ENCODE measurements at places on chromosomes 11 and 22.

DNA sequence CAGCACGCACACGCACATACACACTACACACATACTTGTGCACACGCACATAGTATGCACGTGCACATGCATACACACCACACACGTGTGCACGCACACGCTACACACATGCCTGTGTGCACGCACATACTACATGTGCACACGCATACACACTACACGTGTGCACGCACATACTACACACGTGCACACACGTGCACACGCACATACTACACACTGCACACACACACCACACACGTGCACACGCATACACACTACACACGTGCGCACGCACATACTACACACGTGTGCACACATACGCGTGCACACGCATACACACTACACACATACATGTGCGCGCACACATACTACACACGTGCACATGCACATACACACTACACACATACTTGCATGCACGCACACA lies 19.7 kb upstream of the ARHGAP8 start:
- DNase-seq: no peak

DNA sequence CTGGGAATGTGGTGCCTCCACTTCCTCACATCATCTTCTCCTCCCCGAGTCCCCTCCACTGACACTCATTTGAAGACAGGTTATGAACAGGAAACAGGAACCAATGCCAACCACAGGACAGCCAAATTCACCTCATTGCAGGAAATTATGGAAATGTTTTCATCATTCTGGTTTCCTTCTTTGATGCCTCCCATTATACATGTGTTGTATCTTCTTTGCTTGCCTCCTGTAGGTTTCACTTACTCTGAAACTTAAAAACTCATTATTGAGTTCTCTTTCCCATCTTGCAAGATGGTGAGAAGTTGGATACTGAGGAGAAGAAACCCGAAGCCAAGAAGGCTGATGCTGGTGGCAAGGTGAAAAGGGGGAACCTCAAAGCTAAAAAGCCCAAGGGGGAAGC lies 108.5 kb downstream of the PHF21B start:
- DNase-seq: no peak

- DNase-seq: no peak
These were observed 10.2 kb downstream of the PCNX3 start for GRCh38 chr11:65625628-65626342.

DNA sequence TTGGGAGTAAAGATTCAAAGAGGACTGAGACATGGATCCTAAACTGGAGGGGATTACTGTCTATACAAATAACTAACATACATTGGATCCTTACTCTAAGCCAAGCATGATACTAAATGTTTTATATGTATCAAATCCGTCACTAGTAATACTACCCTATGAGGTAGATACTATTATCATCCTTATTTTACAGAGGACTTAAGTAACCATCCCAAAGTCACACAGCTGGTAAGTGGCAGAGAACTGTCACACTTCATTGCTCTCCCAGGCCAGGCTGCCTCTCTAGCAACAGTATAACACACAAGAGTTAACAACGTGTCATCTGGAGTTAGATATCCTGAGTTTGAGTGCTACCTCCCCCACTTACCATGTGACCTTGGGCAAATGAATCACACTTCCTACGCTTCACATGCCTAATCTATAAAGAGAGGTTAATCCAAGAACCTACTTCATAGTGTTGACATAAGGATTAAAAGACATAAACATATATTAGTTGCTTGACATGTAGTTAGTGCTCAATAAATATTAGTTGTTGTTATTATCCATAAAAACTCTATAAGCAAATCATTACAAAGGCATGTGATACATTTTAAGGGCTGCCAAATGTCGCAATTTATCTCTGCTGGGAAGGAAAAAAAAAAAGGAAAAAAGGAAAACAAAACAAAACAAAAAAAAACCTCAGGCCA lies 33.8 kb upstream of the SPON1 start:
- no peak for DNase-seq

DNA sequence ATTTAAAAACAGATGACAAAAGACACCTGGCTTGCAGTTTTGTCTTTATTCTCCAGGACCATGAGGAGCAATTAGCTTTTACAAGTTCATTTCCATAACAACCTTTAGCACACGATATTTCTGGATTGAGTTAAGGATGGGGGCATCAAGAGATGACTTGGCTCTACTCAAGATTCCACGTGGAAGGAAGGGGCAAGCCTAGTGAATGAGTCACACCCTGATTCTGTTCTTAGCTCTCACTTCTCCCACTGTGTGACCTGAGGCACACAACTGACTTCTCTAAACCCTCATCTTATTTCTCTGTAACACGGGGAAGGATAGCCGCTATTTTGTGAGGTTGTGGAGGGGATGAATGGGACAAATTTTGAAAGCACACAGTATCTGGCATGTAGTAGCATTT lies 185.5 kb downstream of the KIRREL3 start:
- no peak for DNase-seq

DNA sequence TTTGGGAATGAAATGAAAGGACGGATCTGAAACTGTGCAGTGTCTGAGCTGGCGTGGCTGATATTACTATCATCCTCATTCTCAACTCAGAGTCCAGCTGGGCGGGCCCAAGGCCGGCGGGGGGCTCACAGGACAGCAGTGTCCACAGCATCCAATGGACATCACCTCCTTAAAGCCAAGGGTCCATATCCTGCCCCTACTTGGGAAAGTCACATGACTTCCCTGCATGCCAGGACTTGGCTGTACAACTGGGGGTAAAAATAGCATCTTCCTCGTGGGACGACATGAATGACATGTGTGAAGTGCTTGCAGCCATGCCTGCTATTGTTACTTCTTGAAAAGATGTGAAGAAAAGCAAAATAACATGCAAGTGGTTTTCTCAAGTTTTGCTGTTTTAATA lies 82.3 kb downstream of the TRMU start:
- no peak for DNase-seq

DNA sequence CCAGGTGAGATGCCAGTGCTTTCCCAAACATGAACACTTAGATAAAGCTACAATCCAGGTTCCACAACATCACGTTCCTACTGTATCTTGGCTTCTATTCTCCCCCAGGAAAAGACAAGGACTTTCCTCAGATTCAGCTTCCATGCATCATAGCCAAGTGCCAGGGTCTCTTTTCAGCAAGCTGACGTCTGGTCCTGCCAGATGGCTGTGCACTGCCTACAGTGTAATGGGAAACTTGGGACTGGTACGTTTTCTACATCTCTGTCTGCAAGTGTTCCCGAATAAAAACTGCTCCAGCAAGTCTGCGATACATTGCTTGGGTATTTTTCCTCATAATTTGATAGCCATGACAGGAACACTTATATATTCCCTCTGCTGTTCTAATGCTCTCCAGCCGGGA lies 412.5 kb downstream of the FAM181B start:
- no peak for DNase-seq

GRCh38 chr11:71269603-71270511 lies 17.5 kb upstream of the SHANK2 start:
- no peak for DNase-seq

DNA sequence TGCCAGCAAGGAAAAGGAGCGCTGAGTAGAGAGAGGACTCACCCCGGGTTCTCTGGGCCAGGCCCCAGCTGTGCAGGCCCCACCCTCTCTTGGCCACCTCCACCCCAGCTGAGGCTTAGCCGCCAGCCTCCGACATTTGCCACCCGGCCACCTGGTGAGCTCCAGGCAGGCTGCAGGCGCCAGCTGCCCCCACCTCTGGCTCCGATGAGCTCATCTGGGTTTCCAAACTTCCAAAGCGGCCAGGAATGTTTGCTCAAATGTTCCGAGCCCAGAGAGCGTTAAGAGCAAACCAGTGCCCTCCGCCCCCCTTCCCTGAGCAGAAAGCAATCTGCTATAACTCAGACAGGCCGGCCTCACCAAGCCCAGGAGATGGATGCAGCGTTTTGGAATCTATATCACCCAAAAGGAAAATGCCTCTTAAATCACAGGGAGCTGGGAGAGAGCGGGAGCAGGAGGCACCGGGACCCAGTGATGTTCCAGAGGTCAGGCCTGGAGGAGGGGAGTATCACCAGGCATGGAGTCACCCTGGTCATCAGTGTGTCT lies 9.1 kb upstream of the MN1 start:
- no peak for DNase-seq

DNA sequence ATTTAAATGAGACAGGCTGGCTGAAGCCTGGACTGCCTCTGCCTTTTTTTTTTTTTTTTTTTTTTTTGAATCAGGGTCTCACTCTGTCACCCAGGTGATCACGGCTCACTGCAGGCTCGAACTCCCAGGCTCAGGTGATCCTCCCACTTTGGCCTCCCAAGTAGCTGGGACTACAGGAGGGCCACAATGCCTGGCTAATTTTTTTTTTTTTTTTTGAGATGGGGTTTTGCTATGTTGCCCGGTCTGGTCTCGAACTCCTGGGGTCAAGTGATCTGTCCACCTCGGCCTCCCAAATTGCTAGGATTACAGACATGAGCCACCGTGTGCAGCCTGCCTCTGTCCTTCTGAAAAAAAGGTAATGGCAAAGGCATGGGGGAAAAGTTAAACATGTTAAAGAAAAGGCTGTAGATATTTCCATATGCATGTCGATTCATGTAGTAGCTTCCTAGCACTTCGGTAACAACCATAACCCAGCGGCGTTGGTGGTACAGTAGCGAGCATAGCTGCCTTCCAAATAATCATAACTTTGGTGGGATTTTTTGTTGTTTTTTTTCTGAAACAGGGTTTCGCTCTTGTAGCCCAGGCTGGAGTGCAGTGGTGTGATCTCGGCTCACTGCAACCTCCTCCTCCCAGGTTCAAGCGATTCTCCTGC lies 48.8 kb downstream of the MCHR1 start:
- DNase-seq: no peak

DNA sequence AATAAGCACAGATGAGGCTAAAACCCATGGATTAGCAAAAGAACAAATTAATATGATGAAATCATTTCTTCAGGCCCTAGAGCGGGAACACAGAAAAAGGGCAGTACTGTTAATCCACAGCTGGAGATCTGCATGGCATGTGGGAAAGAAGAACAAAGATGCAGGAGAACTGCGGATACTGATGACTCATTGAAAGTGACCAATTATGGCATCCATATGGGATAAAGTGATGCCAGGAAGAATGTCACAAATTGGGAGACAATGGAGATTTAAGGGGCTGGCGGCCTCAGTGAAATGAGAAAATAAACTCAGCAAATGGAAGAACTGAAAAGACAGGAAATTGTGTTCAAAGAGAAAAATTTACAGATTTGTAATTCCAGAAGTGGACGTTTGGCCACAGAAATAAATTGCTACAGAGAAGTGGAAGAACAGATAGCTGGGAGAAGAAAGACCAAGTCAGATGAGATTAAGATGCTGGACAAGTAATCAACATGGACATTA lies 39.4 kb downstream of the SIK3 start:
- DNase-seq: no peak

GRCh38 chr11:100920593-100920992 lies 209.0 kb downstream of the PGR start:
- DNase-seq: no peak

DNA sequence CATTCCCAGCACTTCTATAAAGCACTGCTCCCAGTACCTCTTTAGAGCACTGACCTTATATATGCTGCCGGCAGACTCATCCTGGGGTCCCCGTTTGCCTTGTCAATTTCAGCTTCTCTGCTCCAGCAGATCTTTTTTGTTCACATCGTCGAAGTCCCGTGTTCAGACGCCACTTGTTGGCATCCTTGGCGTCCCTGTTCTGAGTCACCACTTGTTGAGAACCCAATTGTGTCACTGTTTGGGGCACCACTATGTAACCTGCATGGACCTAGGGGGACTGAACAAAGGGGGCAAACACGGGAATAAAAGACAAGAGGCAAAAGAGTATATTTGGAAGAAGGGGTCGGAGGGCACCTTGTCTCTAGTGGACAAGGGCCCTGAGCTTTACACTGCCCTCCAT lies 25.5 kb downstream of the OR10A6 start:
- no peak for DNase-seq

DNA sequence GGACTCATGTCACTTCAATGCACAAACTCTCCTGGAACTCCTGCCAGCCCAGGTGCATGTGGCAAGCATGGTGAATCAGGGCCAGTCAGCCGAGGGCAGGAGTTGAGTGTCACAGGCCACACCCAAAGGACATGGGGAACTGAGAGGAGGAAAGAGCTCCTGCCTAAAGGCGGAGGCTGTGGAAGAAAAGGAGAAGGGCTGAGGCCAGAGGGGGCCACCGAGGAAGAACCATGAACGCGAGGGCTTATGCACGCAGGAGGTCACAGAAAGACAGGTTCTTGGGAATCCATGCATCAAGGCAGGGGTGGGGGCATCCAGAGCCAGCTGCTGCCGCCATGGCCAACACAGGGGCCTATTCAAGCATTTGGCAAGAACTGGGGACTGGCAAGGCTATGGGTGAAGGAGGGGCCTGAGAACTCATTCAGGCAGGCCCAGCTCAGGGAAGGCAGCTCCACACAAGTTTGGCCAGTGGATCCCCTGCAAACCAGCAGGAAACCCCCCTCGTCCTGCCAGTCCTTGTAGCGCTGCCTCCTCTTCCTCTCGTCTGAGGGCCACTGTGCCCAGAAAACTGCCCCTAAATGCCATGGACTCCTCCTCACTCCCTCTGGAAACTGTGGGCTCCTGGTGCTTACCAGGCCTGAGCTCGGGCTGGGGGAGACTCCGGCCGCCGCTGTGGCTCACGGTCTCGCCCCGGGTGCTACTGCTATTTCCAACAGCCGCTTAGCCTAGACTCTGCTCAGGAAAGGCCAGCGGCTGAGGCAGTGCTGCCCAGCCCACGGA lies 15.4 kb downstream of the PPM1F start:
- DNase-seq: no peak

DNA sequence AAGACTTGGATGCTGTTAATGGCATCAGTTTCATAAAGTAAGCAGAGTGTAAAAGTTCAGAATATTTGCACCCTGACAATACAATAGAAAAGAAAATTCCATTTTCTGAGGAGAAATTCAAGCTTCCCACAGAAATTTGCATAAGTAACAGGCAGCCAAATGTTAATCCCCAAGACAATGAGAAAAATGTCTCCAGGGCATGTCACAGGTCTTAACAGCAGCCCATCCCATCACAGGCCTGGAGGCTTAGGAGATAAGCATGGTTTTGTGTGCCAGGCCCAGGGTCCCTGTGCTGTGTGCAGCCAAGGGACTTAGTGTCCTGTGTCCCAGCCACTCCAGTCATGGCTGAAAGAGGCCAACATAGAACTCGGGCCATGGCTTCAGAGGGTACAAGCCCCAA lies 347.6 kb downstream of the LUZP2 start:
- no peak for DNase-seq

- no peak for DNase-seq
These were observed 113.9 kb downstream of the ARL14EP start for GRCh38 chr11:30436801-30437200.
